Foreskin keratinocyte (primary cell): ENCODE measurements at places on chromosomes 11 and 22. TPM values are rescaled to one million over a fixed set of nuclear protein-coding genes. Genes with fewer than 3 reads are reported as not detected.

The PAMR1 gene
- total RNA-seq: 0.46 and 0.68 TPM in 2 replicates

The ADORA2A gene
- 0.25 and 0.44 TPM in 2 replicates for total RNA-seq

The C11orf86 gene
- not detected in 2 replicates for total RNA-seq

The E2F8 gene
- total RNA-seq: 4.4 and 5.4 TPM in 2 replicates

The SCO2 gene
- total RNA-seq: 1.3 and 1.9 TPM in 2 replicates

The TIRAP gene
- 4.8 and 5.1 TPM in 2 replicates for total RNA-seq

The DBX1 gene
- total RNA-seq: not detected in 2 replicates

The NRXN2 gene
- total RNA-seq: not detected in 2 replicates

The NNMT gene
- total RNA-seq: not detected in 2 replicates

The GSC2 gene
- total RNA-seq: not detected in 2 replicates

- no peak for DNase-seq
Measured at GRCh38 chr11:45193695-45194094, 47.3 kb downstream of the PRDM11 start.

DNA sequence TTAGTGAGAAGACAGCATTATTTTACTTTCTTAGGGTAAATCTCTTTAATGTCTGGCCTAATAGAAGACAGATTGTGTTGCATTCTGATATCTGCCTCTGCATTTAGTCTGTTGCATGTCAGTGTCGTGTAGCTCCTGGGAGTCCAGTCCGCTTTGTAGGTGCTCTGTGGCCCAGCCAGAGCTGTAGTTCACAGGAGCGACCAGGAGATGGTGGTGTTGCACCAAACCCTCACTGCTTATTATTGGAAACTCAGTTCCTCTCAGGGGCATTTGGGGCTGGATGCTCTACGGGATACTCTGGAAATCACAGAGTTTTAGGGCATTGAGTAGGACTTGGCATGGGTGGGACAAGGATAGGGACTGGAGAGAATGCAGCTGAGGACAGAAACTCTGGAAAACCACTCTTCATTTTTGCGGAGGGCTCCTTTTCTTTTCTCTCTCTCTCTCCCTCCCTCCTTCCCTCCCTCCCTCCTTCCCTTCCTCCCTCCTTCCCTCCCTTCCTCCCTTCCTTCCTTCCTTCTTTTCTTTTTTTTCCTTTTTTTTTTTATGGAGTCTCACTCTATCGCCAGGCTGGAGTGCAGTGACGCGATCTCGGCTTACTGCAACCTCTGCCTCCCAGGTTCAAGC, 21.7 kb downstream of the MIAT start:
- peak; percentile 39 for DNase-seq

DNA sequence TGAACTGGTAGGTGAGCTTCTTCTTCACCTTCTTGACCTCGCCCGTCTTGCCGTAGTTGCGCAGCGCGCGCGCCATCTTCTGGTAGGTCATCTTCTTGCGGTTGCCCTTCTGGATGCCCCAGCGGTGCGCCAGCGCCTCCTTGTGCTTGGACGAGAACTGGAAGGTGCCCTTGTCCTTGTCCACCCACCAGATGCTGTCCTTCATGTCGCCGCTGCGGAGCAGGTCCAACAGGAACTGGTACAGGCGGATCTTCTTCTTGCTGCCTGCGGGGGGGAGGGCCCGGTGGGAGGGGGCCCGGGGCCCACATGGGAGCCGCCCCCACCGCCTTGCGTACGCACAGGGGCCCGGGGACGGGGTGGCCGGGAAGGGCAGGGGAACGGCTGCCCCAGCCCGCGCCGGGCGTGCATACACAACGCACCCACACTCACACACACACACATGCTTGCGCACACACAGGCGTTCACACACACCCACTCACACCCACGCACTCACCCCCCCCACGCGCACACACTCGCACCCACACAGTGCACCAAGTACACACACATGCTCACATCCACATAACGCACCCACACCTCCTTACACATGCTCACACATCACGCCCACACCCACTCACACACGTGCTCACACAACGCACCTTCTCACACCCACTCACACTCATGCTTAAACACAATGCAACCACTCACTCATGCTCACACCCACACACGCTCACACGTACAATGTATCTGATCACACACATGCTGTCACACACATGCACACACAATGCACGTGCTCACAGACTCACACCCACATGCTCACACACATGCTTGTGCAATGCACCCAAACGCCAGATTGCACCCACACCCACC, 3.0 kb upstream of the MYBPC3 start:
- peak; percentile 75 for DNase-seq

DNA sequence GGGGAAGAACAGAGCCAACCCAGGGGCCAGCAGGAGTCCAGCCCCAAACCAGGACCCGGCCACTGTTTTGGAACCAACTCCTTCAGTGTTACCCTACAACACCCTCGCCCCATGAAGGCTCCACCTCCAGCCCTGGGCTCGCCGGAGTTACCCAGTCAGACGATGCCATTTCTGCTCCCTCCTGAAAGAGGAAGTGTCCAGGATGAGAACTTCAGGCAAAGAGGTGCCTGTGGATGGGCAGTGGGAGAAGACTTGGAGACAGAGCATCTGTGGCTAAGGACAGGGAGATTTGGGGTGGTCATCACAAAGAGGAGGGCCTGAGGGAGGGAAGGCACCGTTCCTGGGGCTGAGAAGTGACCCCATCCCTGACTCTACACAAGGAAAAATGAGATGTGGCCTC, 14.0 kb downstream of the APOBEC3B start:
- no peak for DNase-seq

DNA sequence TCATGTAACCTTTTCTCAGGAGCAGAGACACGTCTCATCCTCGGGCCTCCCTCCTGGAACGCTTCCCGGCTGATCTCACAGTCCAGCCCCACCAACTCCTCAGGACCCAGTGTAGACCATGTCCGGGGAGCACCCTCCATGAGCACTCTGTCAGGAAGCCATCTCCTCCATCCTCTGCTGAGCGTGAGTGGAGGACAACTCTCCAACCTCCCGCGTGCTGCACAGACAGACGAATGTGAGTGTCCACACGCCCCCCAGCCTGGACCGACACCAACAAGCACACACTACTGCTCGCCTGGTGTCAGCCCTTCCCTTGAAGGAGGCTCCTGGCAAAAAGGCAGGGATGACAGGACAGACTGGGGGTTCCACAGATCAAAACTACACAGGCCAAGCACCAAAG, 86.6 kb downstream of the SHANK2 start:
- DNase-seq: no peak

DNA sequence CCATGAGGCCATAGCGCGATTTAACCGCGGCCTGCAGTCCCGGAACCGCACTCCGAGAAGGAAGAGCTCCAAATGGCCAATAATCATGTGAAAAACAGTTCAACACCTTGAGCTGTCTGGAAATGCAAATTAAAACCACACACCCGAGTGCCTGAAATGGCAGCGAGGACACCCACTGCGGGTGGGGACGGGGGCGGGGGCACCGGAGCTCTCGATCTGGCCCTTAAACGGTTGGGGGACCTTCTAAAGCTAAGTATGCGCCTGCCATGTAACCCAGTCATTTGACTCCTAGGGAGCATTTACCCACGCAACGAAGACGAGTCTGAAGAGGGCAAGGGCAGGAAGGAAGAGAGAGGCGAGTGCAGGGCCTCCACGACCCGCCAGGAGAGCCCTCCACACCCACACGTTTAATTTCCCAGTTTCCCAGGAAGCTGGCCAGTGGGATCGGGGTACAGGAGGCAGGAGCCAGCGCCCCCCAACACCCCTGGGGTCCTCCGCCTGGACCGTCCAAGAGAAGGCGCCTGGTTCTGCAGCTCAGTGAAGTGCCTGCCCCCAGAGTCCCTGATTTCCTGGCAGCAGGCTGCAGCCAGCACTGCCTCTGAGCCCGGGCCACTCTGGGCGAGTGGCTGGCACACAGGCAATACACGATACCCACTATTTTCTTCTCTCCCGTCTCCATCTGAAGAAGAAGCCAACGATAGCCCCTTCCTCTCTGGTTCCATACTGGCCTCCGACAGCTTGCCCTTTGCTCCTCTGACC, 1.7 kb downstream of the TTLL8 start:
- DNase-seq: no peak

DNA sequence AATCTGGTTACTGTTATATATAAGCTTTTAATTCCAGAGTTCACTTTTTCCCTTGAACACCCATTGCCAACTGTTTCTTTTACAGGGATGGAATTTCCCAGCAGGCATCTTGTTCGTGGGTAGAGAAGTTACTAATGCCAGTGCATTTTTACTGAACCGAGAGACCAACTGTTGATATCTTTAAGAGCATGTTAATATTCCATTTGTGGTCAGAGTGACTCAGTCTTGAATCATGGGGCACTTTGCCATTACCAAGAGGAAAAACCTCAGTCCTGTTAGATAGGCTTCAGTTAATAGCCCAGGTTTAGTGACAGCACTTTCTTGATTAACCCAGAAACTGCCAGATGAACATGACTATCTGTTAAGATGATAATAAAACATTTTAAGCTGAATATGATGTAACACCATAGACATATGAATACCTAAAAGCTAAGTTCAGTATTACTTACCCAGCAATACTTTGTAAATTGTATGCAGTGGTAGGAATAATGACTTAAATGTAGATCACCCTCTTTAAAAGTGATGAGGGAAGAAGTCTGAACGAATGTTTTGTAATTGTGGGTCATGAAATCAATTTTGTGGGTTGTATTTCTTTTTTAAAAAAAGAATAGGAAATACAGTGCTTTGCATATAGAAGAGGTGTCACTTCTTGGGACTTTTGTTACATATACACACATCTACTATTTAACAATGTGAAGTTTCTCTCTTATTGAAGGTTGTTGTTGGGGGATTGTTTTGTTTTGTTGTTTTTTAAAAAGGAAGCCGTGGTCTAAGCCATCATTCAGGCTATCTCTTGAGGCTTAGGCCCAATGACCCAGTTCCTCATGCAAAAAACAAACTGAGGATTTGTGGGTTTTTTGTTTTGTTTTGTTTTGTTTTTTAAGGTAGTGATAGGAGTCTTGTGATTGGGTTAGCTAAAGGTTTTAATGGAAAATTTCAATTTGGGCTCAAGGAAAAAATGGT, 79.2 kb upstream of the GRIK4 start:
- peak; percentile 97 for DNase-seq

- no peak for DNase-seq
Measured at GRCh38 chr11:59849129-59849528, 3.8 kb upstream of the CBLIF start.

- no peak for DNase-seq
Measured at GRCh38 chr11:80771017-80771416, 1330.2 kb upstream of the TENM4 start.

DNA sequence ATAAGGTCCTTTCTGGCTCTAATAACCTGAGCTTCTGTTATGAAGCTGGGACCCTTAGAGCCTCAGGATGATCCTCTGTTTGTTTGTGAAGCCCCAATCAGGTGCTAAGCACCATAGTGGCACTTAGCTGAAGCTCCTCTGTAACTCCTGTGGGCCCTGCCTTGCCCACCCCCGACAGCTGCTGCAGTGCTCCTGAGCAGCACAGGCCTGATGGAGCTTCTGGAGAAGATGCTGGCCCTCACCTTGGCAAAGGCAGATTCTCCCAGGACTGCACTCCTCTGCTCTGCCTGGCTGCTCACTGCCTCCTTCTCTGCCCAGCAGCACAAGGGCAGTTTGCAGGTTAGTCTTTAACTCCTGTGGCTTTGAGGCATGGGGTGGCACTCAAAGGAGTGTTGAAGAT, 19.0 kb upstream of the CCDC134 start:
- DNase-seq: no peak

DNA sequence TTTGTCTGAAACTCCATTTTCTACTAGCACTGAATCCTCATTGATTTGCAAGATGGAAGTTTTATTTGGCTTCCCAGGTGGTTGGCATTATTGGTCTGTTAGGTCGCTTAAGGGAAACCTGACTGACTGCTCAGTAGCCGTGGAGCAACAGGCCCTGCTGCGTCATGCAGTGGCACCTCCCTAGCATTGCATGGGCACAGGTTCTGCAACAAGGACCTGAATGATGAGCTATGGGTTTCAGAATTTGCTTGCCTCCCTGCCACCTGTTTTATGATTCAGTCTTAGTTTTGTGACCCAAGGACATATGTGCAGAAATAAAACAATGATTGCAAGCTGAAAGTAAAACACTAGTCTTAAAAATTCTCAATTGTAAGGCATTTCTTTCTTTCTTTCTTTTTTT, 128.5 kb downstream of the SLC1A2 start:
- no peak for DNase-seq

GRCh38 chr11:72229925-72230763, 5.6 kb downstream of the INPPL1 start:
- DNase-seq: no peak

- peak; percentile 84 for DNase-seq
Measured at GRCh38 chr11:102564110-102564509, 33.6 kb upstream of the MMP7 start.
